Mononuclear cell (primary cell): ENCODE measurements at places on chromosomes 7 and 10. TPM values are rescaled to one million over a fixed set of nuclear protein-coding genes. Genes with fewer than 3 reads are reported as not detected.

Gene STOX1
- total RNA-seq: 0.21 TPM

Gene GPRIN2
- total RNA-seq: not detected

Gene LIPK
- not detected for total RNA-seq

Gene SLC26A4
- not detected for total RNA-seq

Gene SFTPA1
- total RNA-seq: not detected

Gene PDCD11
- total RNA-seq: 8.4 TPM

Gene FEZF1
- total RNA-seq: not detected

Gene COMMD3
- 21.5 TPM for total RNA-seq

Gene MICALL2
- total RNA-seq: 2.7 TPM

Gene CCSER2
- 113 TPM for total RNA-seq

Gene SPDYE2B
- total RNA-seq: 0.21 TPM

Gene XRCC2
- total RNA-seq: 0.42 TPM

Gene EIF4EBP2
- total RNA-seq: 29.8 TPM

Gene CYP3A5
- 0.10 TPM for total RNA-seq

Gene ACTL6B
- not detected for total RNA-seq

Gene MMP21
- total RNA-seq: 0.21 TPM

Gene INSYN2A
- not detected for total RNA-seq

Gene STRIP2
- total RNA-seq: 0.42 TPM

Gene CYP2W1
- total RNA-seq: not detected

Gene FKBP6
- total RNA-seq: not detected

Gene PAPOLB
- total RNA-seq: not detected

Gene HOXA1
- total RNA-seq: 0.42 TPM

Gene NPY4R
- total RNA-seq: not detected

Gene NKX1-2
- total RNA-seq: not detected

Gene ECD
- 67.7 TPM for total RNA-seq

Gene MEOX2
- total RNA-seq: not detected

Gene FBXL13
- total RNA-seq: 1.9 TPM

Gene DHTKD1
- total RNA-seq: 16.3 TPM

Gene GLI3
- 0.10 TPM for total RNA-seq

Gene TAS2R60
- 1.7 TPM for total RNA-seq

Gene DRGX
- total RNA-seq: not detected

Gene DYNC1I1
- total RNA-seq: 0.10 TPM

Gene SFRP5
- 0.52 TPM for total RNA-seq

Gene AS3MT
- 1.7 TPM for total RNA-seq

Gene GPR26
- total RNA-seq: under 0.01 TPM

Gene SEMA4G
- total RNA-seq: 0.10 TPM

Gene GATAD1
- total RNA-seq: 11.2 TPM

Gene BBS9
- 29.5 TPM for total RNA-seq

Gene C1QL3
- total RNA-seq: not detected

Gene SMKR1
- 0.31 TPM for total RNA-seq

Gene ANKRD16
- 2.0 TPM for total RNA-seq
